ENCODE measurements at places on chromosomes 4 and X. TPM values are rescaled to one million over a fixed set of nuclear protein-coding genes. Genes with fewer than 3 reads are reported as not detected.

- H3K36me3 ChIP-seq, result no peaks in the 10 kb centered on the region
- no peak overlapping the region for H3K27ac ChIP-seq
- H3K27me3 ChIP-seq, result peaks cover 3% of the 10 kb centered on the region
- H3K4me3 ChIP-seq, result no peak overlapping the region
These were observed 52.9 kb upstream of the FRAS1 start for GRCh38 chr4:78004270-78004669.

- peaks cover 27% of the 10 kb centered on the region for H3K36me3 ChIP-seq
- DNase-seq, result peak; percentile 29
- peaks cover 57% of the 10 kb centered on the region for H3K4me1 ChIP-seq
- H3K4me3 ChIP-seq, result peak overlapping the region; percentile 4
These were observed 5.8 kb downstream of the MECP2 start for GRCh38 chrX:154091678-154092077.

DNA sequence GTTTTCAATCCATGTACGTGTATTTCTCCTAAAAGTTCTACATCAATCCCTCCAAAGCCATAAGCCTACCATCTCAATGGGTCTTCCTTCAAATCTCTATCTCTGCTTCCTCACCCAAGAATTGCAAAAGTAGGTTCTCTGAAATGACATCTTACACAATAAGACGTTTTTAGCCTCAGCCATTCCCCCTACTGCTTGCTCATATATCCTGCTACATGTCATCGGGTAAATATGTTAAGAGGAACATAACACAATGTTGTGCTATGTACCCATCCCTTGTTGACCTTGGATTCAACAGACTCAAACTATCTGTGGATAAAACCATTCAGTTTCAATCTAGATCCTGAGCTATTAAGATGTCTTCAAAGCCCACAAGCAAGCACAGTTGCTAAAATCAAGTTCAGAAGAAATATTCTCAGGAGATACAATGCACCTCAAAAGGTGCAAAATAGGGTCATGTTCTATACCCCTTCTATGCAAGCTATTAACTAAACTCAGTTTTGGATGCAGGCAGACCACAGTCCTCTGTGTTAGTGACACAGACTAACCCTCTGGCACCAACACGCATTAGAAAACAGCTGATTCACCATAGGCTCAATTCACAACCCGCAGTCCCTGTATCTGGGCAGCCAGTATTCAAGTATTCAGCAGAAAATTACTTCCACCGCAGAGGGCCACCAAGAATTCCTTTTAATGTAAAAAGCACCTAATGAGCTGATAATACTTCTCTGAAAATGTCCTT, 56.8 kb downstream of the CD99L2 start:
- no peak for DNase-seq
- no peak overlapping the region for H3K27ac ChIP-seq
- H3K4me3 ChIP-seq, result no peak overlapping the region
- H3K36me3 ChIP-seq, result peaks cover 2% of the 10 kb centered on the region

DNA sequence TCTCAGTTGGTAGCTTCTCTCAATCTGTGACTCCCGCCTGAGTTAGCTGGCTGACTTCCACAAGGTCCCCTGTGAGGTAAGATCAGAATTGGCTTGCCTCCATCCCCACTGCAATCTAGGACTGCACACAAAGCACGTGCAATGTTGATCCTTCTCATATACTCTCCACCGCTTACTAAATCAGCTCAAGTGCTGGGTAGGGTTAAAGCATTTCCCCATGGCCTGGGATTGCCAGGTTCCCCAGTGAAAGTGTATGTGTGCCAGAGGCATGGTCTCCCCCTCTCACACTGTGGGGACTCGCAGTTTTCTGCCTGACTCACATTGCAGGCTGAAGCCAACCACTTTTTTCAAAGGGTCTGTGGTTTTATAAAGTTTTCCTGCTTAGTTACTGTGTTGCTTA, 886.9 kb downstream of the FAM133A start:
- H3K27me3 ChIP-seq, result no peaks in the 10 kb centered on the region
- DNase-seq, result no peak
- no peak overlapping the region for H3K4me3 ChIP-seq
- H3K36me3 ChIP-seq, result no peaks in the 10 kb centered on the region
- no peak overlapping the region for H3K27ac ChIP-seq

DNA sequence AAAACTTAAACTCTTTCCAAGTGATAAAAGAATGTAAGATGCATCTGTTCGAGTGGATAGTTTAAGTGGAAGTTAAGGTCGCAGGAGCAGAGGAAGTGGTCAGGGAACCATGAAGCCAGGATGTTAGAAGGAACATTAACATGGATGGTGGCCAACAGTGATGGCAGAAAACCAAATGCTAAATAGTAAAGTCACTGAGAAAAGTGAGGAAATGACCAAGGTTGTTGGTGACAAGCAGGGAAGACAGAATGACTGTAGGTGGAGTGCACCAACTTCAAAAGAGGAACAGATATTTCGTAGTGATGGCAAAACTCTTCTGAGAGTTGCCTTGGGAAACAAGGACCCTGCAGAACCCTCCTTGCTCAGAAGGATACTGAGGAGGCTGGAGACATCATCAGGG, 226.2 kb downstream of the PALLD start:
- peaks cover 10% of the 10 kb centered on the region for H3K4me1 ChIP-seq
- no peak for DNase-seq
- no peaks in the 10 kb centered on the region for H3K36me3 ChIP-seq
- peaks cover 18% of the 10 kb centered on the region for H3K27me3 ChIP-seq
- H3K4me3 ChIP-seq, result no peak overlapping the region
- no peak overlapping the region for H3K27ac ChIP-seq

DNA sequence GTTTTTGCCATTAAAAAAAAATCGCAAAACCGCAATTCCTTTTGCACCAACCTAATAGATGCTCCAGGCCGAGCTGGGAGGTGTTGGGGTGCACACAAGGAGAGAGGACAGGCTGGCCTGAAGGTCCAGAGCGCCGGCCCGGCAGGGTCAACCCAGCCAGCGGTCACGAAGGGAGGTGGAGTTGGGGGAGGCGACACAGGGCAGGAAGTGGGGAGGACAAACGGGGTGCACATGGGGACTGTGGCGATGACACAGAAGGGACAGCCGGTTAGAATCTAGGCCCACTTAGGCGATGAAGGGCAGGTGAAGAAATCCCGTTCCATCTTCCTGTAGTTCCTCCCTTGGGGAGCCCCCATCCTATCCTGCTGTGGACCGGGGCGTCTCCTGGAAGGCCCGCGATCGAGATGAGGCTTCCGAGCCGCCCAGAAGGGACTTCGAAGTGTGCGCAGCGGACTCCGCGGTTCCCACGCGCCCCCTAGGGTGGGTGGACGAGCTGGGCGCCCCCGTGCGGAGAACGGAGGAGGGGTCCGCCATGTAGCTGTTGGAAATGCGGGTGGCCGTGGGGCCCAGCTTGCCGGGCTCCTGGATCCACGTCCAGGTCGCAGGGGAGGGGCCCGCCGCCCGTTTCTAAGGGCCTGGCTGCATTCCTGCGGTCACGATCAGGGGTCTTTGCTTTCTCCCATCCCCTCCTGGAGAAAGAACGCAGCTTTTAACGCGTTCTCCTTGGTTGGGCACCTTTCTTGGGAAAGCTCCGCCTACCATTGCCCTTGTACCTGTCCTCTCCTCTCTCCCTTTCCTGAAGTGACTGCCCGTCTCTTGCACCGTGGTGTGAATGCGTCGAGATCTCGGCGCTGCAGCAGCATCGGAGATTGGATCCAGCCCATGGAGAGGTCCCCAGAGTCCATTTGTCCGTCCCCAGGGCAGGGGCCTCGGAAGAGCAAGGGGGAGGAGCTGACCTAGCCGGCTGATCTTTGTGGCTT, 17.0 kb upstream of the HPF1 start:
- peaks cover 20% of the 10 kb centered on the region for H3K27me3 ChIP-seq
- H3K4me3 ChIP-seq, result peak overlapping the region; percentile 40
- peaks cover 4% of the 10 kb centered on the region for H3K4me1 ChIP-seq
- H3K27ac ChIP-seq, result no peak overlapping the region

DNA sequence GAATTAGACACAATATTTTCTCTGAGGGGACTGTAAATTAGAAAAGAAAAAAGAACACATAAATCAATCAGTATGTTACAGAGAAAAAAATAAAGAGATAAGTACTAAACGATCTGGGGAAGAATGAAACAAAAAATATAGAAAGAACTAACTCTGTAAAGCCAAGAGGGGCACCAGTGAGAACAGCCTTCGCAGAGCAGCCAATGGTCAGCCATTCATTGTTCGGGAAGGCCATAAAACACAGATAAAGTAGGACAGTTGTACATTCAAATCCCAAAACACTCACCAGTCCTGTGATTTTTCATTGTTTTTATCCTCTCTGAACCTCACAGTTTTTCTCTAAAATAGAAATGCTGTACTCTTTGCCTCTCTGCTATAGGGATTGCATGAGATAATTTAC, 127.9 kb downstream of the NEK1 start:
- H3K36me3 ChIP-seq, result peaks cover 14% of the 10 kb centered on the region
- H3K27me3 ChIP-seq, result no peaks in the 10 kb centered on the region
- DNase-seq, result no peak

DNA sequence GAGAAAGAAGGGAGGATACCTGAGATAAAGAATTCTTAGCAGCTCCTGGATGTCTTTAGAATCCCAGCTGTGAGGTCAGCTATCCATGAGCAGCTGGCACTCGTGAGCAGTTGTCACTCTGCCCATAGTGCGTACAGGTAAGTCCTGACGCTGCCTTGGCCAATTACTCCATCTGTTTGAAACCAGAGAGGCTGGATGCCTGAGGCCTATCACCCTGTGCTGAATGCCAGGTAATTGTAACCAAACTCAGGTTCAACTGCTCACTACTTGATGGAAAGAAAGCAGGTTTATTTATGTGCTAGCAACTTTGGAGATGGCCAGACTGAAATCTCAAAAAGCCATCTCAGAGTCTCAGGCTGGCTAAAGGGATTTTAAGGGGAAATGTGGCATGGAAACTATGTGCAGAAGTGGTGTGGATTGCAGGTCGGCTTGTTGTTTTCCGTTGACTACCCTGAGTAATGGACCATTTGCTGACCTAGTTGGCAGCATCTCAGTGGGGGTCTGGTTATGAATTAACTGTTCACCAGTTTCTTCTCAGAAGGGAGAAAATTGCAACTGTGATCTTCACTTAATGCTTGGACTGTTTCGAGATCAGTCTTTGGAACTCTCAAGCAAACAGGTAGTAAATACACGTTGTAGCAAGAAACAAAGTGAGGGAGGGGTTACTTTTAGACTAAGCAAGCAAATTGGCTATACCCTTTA, 1614.0 kb upstream of the PCDH10 start:
- H3K4me1 ChIP-seq, result no peaks in the 10 kb centered on the region
- H3K4me3 ChIP-seq, result no peak overlapping the region
- no peaks in the 10 kb centered on the region for H3K27me3 ChIP-seq
- DNase-seq, result no peak

GRCh38 chrX:129649268-129650182, 5.2 kb downstream of the APLN start:
- no peak overlapping the region for H3K4me3 ChIP-seq
- H3K36me3 ChIP-seq, result no peaks in the 10 kb centered on the region
- no peak for DNase-seq
- H3K27me3 ChIP-seq, result peaks cover 15% of the 10 kb centered on the region
- H3K4me1 ChIP-seq, result no peaks in the 10 kb centered on the region

- no peaks in the 10 kb centered on the region for H3K27me3 ChIP-seq
- peak; percentile 25 for DNase-seq
- H3K36me3 ChIP-seq, result peaks cover 7% of the 10 kb centered on the region
- H3K4me1 ChIP-seq, result peaks cover 39% of the 10 kb centered on the region
- no peak overlapping the region for H3K4me3 ChIP-seq
These were observed 113.9 kb downstream of the NYX start for GRCh38 chrX:41561045-41561444.

- no peak for DNase-seq
- H3K36me3 ChIP-seq, result no peaks in the 10 kb centered on the region
- no peak overlapping the region for H3K4me3 ChIP-seq
- H3K27me3 ChIP-seq, result no peaks in the 10 kb centered on the region
- H3K27ac ChIP-seq, result no peak overlapping the region
- no peaks in the 10 kb centered on the region for H3K4me1 ChIP-seq
These were observed 310.3 kb upstream of the ZFP42 start for GRCh38 chr4:187685247-187685646.

- no peaks in the 10 kb centered on the region for H3K4me1 ChIP-seq
- no peaks in the 10 kb centered on the region for H3K36me3 ChIP-seq
- peaks cover 10% of the 10 kb centered on the region for H3K27me3 ChIP-seq
- no peak overlapping the region for H3K27ac ChIP-seq
These were observed 48.7 kb upstream of the PHOX2B start for GRCh38 chr4:41797260-41797659.

DNA sequence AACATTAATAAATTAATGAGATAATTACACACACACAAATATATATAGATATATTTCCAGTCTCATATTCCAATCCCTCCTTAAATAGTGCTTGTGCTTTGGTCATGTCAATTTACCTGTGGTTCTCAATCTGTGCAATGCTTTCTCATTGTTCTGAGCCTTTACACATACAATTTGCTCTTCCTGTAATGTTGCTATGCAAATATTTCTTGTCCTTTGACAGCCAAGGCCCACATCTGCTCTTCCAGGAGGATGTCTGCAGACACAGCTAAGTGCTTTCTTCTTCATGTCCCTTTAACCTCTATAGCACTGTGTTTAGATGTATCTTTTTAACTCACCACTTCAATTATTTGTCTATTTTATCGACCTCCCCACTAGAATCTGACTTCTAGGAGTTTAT, 67.3 kb upstream of the RAPGEF2 start:
- no peak overlapping the region for H3K27ac ChIP-seq
- H3K36me3 ChIP-seq, result no peaks in the 10 kb centered on the region
- no peaks in the 10 kb centered on the region for H3K4me1 ChIP-seq
- no peak for DNase-seq

- H3K27me3 ChIP-seq, result no peaks in the 10 kb centered on the region
- DNase-seq, result no peak
- no peaks in the 10 kb centered on the region for H3K4me1 ChIP-seq
These were observed 100.7 kb upstream of the PTPN13 start for GRCh38 chr4:86493460-86493859.

- H3K36me3 ChIP-seq, result peaks cover 55% of the 10 kb centered on the region
- H3K27ac ChIP-seq, result no peak overlapping the region
- DNase-seq, result no peak
- H3K4me3 ChIP-seq, result no peak overlapping the region
These were observed 315.4 kb downstream of the NR3C2 start for GRCh38 chr4:148126825-148127224.

- H3K27ac ChIP-seq, result no peak overlapping the region
- H3K27me3 ChIP-seq, result no peaks in the 10 kb centered on the region
- peaks cover 9% of the 10 kb centered on the region for H3K36me3 ChIP-seq
- H3K4me3 ChIP-seq, result no peak overlapping the region
These were observed 28.0 kb downstream of the MFSD8 start for GRCh38 chr4:127936974-127937373.

Gene SLITRK4
- not detected for total RNA-seq

Gene HSD17B13
- total RNA-seq, result not detected

Gene ARR3
- total RNA-seq, result not detected

Gene ADH7
- total RNA-seq, result not detected

Gene BEX3
- total RNA-seq, result 31.7 TPM

Gene PRDM8
- 2.3 TPM for total RNA-seq

Gene RHOH
- total RNA-seq, result 112 TPM

Gene GAGE13
- total RNA-seq, result not detected

Gene ARHGAP36
- not detected for total RNA-seq

Gene RADX
- 7.8 TPM for total RNA-seq

Gene ASB12
- total RNA-seq, result not detected

Gene RIPPLY1
- total RNA-seq, result not detected
